ENCODE measurements at places on chromosomes 2 and 18.

DNA sequence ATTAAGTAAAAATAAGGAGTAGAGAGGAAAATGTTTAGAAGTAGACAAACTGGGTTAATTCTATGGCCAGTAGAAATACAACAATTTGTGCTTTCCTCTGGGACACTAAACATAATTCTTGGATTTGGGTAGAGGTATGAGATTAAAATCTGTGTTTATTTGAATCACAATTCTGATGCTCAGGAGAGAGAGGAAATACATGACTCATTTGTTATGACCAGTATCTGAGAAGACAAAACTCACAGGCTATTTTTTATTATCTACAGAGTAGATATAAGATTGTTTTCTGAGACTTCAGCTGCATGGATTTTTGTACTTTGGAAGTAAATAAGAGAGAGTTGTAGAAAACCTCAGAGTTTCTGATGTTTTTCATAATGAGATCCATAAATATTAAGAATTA, 315.7 kb upstream of the CWC22 start:
- no peak for DNase-seq

- DNase-seq, result no peak
These were observed 248.5 kb downstream of the RNF144A start for GRCh38 chr2:7165736-7166135.

DNA sequence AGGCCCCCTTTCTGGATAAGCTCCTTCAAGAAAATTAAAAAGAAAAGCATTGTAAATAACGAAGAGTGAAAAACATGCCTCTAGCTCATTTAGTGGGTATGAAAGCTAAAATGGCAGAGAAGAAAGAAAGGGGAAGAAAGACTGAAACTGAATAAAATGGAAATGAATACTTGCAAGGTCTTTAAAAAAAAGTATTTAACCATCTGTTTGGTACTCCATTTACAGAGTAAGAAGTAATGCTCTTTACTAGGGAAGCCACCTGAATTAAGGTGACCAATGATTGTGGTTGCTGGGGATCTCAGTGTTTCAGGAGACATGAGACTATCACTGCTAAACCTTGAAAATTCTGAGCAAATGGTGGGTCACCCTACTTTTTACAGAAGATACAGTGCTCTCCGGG, 17.7 kb upstream of the ARL5A start:
- DNase-seq, result no peak

- no peak for DNase-seq
These were observed 72.9 kb upstream of the ZNF516 start for GRCh38 chr18:76567835-76568445.

GRCh38 chr2:74659462-74659861, 5.4 kb downstream of the SEMA4F start:
- DNase-seq, result no peak

DNA sequence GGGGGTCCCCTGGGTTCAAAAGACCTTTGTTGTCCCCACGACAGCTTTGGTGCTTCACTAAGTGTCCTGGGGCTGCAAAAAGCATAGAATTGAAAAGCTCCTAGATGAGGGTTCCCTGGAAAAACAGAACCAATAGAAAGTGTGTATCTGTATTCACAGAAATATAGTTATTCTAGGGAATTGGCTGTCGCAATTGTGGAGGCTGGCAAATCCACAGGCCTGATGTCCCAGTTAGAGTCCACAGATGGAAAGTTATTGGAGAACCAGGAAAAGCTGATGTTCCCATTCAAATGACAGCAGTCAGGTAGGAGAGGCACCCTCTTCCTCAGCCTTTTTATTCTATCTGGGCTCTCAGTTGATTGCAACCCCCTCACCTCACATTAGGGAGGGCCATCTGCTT, 65.5 kb downstream of the LONRF2 start:
- no peak for DNase-seq

GRCh38 chr2:111972955-111973565, 74.7 kb downstream of the MERTK start:
- DNase-seq, result no peak

DNA sequence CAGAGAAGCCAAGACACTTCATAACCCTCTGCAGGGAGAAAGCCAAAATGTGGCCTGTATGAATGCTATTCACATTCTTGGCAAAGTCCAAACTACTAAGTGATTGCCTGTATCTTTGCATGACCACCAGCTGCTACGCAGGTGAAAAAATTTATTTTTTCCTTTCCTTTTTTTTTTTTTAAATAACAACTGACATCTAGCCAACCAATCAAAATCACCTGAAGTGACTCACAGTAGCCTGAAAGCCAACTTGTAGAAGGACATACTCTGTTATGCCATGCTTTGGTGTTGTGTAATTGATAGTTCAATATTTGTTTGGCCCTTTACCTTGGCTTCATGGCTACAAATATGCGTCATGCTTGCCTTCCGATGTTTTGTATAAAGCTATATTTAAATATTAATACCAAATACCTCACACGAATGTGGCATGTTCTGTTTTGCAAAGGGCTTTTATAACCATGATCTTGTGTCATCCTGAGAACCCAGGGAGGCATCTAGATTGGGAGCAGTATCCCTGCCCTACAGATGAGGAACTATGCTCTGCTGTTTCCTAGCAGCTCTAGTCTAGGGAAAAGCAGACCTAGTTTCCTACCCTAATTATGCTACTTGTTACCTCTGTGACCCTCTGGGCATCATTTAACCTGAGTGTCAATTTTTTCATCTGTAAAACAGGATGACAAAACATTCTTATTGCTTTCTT, 102.1 kb downstream of the MYOM1 start:
- DNase-seq, result no peak

- DNase-seq, result no peak
These were observed 622.5 kb downstream of the RNF144A start for GRCh38 chr2:7539760-7540159.

GRCh38 chr2:74267068-74267467, 68.7 kb downstream of the MTHFD2 start:
- no peak for DNase-seq

DNA sequence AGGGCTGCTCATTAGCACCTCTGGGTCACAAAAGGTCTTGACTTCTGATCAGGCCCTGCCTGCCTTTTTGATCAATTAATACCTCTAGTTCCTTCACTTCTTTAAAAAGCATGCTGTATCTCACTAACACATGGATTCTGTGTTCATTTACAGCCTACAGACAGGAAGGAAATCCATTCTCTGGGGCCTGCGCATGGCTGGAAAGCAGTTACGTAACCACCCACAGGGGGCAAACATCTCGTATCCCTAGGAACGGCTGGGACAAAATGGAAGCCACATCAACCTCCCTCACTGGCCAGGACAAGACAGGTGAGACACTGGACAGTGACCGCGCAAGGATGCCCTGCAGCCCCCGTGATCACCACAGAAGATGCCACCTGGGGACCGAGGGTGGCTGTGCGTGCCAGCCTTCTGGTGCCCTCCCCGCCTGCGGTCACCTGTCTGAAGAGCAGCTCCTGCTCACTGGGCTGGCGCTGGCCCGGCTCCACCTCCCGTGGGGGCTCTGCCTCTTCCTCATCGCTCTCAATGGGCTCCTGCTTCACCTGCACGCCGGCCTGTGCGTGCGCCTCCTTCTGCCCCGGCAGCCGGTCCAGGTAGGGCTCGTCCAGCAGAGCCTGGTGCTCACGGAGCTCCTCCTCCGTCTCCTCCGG, 266.9 kb downstream of the TWIST2 start:
- no peak for DNase-seq

DNA sequence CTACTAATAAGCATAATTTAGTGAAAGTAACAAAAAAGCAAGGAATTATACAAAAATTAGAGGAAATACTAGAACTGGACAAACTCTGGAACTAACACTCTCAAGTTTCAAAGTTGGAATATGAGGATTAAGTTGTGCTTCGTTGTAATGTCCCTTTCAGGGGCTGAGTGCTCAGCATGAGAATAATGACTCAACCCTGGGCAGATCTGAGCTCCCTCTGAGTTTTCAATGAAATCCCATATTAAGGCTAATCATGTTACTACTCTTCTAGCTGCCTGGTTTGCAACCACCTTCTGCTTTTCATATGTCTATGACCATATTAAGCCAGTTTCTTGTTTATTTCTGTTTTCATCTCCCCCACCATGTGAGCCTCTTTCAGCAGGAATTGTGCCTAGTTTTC, 274.9 kb upstream of the LRRTM4 start:
- DNase-seq, result no peak

GRCh38 chr2:47070155-47070919, 84.8 kb downstream of the STPG4 start:
- DNase-seq, result peak; percentile 44

DNA sequence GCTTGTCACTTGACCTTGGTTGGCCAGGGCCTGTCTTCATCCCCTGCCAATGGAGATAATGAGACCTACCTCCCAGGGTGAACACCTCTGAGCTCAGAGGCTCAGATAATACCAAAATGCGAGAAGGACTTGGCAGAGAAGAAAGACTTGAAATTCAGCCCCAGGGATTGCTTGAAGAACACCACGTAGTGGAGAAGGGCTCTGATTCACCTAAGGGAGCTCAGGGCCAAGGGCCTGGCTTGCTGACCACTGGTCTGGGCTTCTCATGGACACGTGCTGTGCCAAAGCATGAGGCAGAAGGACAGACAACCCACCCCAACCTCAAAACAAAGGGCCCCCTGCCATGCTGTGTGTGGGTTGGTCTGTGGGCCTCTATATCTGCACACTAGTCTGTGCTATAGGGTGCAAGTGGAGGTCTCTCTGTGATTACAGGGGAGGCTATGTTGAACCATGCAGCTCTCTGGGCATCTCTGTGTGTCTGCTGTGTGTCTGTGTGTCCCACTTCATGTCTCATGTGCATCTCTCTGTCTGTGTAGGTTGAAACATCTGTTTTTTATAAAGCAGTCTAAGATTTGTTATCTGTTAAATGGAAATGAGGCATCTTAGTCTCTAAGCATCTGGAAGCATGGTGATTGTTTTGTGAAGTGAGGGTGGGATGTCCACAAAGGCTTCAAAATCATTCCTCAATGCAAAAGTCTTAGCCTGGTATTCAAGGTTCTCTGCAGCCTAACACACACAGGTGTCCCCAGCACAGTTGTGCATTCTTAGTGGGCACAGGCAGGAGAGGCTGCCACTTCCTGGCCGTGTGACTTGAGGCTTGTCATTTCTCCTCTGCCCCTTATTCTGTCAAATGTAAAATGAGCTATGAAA, 61.0 kb upstream of the EPAS1 start:
- no peak for DNase-seq

- no peak for DNase-seq
These were observed 3.8 kb downstream of the LRRFIP1 start for GRCh38 chr2:237631007-237631785.

DNA sequence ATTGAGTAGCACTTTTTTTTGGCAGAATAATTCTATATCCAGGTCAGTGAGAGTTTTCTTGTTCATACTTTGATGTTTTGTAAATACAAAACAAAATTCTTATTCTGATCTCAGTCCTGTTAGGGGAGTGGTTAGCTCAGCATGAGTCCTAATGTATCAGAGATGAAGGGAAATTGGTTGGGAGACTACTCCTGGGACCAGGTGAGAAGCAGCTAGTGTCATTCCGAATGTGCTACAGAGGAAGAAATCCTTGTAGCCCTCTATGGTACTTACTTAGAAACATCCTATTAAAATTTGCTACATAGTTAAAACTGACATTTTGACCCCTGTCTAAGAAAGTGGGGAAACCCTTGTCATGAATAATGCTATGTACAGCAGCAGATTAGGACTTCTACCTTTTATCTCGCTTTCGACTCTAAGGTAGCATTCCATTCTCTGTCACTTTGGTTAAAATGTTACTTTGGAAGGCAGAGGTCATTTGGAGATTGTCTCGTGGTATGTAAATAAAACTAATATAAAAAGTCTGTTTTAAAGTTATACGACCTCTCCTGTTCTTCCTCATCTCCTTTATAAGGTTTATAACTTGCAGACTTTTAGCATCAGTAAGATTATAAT, 65.8 kb downstream of the PARD3B start:
- no peak for DNase-seq
